ENCODE measurements at places on chromosomes 3 and 15. TPM values are rescaled to one million over a fixed set of nuclear protein-coding genes. Genes with fewer than 3 reads are reported as not detected.

Gene CDHR4
- not detected for total RNA-seq

GRCh38 chr15:69524814-69525213 is 72.2 kb downstream of the RPLP1 start:
- no peak for DNase-seq

DNA sequence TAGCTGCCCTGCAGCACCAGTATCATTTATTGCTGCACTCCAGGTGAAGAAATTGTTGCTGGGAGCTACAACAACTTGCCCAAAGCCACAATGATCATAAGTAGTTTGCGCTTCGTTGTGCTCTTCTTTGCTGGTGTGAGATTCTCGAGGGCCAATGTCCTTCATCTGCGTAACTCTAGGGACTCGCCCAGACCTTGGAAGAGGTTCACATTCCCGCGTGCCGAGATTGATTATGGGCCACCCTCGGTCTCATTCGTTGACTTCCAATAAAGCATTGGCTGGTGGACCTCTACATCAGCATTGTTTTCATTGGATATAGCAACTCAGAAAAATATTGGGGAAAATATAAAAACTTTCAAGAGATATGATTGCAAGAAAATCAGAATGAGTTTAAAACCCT is 423 bp upstream of the PHLDB2 start:
- DNase-seq, result no peak

DNA sequence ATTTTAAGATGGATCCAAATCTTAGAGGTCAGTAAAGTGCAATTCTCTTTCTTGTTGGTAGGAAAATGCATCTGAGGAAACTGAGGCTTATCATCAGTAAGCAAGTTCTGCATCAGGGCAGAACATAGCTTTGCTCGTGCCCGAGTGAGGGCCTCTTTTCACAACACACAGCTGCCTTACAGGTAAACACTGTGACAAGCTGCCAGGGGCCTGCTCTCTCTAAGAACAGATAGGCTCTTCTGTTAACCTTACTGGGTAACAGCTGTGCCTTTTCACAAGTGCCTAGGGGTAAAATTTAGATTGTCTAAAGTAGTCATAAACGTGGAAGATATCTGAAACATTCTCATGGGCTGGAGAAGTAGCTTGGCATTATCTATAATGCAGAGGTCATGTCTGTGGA is 118.1 kb downstream of the C3orf38 start:
- no peak for DNase-seq

DNA sequence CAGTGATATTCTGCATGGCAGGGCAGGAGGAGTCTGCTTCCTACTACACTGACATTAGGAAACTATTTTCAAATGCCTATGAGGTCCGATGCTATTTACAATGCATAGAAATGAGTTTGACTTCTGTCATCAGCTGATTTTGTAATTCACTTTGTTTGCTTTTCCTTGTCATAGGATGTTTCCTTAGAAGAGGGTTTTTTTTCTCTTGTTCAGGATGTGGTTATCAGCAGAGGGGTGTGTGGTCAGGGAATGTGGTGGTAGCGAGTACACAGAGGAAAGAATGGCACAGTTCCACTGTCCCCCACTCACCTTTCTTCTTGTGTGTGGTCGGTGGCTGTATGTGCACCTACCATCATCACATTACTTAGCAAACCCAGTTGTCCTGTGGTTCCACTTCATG is 231.5 kb downstream of the LRTM1 start:
- no peak for DNase-seq

Gene ZBTB47
- total RNA-seq, result 2.6 TPM

- DNase-seq, result no peak
Measured at GRCh38 chr15:78007964-78008886, 69.3 kb downstream of the TBC1D2B start.

DNA sequence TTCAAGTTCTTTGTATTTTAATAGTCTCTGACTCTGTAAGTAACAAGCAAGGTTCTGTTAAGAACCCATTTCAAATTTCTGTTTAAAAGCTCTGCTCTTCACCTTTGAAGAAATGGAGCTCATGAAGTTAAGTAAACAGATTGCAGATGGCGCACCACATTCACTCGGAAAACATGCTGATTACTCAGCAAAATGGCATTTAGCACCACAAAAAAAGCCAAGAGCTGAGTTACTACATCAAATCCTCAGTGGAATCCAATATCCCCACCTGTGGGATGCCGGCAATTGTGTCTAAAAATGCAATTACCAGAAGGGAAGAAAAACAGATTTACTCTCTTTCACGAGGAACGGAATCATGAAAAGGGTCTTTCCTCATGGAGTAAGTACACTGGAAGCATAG is 758.0 kb downstream of the NTRK3 start:
- DNase-seq, result no peak

- DNase-seq, result no peak
Measured at GRCh38 chr3:119536757-119537156, 22.7 kb downstream of the CD80 start.

DNA sequence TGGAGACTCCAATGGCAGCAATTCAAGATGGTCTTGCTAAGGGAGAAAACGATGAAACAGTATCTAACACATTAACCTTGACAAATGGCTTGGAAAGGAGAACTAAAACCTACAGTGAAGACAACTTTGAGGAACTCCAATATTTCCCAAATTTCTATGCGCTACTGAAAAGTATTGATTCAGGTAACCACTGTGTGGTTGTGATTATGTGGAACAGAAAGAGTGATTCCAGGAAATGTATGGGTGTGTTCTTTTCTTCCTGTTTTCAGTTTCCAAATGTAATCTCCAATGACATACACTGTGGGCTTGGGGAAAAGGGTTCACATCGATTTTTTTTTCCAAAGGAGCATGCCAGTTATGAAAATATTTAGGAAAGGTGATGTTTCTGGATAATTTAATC is 10.9 kb downstream of the SCG3 start:
- DNase-seq, result no peak

DNA sequence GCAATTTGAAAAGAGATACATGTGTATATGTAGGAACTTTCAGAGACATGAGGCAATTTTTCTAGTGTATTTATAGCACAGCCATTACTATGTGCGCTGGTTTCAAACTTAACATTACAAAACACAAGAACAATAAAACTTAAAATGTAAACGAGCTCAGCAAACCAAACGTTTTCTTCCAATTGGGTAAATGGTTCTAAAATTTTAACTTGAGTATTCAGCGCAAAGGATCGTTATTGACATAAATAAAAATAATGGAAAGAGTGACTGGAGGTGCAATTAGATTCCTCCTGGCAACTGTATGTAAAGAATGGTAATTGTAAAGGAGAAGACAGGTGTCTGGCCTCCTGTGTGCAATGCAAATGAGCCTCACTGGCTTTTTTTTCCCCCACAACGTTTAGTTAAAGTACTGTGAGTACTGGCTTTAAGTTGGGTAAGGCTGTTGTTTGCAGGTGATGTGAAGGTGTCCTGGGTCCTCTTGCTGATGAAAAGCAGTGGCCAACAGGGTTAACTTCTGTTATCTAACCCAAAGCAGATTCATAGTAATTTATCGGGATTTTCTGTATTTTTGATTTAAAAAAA is 14.1 kb upstream of the GADL1 start:
- DNase-seq, result no peak

Gene PDHB
- 86.1 TPM for total RNA-seq

Gene ADCY5
- total RNA-seq, result 0.23 TPM

DNA sequence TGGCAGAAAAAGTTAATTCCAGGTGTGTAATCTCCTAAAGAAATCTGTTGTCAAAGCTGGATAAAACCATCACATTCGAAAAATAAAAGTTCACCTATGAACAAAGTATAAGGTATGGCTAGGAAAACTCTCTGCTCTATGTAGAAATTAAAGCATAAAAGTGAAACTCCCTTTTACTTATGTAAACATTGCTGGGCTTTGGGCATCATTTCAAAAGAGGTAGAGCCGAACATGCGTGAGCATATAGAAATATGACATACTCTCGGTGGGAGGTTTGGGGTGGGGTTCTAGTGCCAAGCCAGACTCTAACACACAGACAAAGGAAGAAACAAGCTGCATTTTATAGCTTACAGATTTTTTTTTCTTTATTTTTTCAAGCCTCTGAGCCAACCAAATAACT is 306.8 kb upstream of the ATP11B start:
- DNase-seq, result no peak

- DNase-seq, result no peak
Measured at GRCh38 chr3:87247430-87247773, 20.3 kb downstream of the CHMP2B start.

DNA sequence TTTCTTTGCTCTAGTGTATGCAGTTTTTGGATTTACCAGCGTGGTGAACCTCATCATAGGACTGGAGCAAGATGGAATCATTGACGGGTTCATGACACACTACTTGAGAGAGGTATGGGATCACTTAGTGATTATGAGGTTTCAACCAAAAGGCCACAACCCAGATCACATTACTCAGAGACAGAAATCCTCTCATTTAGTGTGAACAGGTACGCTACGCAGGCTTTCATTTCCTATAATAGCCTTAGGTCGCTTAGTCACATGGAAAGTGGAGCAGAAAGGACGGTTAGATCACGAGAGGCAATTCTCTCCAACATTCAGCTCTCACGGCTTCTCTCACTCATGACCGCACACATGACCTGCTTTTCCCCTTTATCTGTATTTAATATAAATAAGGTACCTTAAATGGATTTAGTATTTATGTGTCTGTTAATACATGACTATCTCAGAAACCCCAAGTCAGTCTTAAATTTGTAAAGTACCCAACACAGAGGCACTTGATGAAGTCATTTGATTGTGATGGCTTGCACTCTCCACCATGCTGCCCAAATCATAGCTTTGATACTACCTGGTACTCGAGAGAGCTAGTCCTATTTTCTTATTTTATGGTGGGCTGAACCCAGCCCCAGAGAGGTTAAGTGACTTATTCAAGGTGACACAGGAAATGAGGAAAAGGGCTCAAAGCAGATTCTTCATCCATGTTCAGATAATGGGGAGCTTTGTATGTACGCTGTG is 8.6 kb downstream of the TM6SF1 start:
- DNase-seq, result no peak

DNA sequence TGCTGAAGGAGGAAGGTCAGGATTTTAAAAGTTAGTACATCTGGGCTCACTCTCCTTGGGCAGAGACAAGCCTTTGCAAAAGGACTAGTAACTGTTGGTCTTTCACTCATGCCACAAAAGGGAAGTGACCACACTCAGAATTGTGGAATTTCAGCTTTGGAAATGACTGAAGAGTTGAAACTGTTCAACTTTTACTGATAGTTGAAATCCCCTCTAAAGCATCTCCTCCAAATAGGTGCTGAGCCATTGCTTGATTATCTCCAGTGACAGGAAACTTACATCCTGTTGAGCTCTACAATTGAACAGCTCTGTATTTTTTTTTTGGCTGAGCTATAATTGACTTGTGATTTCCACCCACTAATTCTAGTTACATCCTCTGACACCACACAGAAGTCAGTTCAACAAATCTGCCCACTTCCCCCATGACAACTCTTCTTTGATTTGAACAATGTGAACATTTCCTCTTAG is 254.8 kb upstream of the TPRG1 start:
- DNase-seq, result no peak

Gene CTXN2
- total RNA-seq, result not detected

GRCh38 chr15:100732211-100733055 is 130.0 kb downstream of the ASB7 start:
- no peak for DNase-seq

DNA sequence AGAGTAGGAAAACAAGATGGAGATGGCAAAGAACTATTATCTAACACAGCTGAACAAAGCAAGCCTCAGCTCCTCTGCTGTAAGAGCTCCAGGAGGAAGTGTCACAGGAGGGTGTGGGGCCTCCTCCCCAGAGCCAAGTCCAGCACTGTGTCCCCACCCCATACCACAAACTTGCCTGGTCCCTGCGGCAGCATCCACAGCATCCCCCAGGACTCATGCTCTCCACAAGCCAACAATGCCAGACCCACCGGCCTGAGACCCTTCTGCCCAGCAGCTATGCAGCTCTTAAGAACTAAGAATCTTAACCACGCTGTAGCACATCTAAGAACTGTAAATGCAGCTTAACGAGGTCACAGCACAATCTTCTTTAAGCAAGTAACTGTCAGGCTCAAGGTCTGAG is 9.1 kb downstream of the RBM15B start:
- no peak for DNase-seq

GRCh38 chr15:68501259-68501591 is 69.3 kb upstream of the ITGA11 start:
- no peak for DNase-seq

- no peak for DNase-seq
Measured at GRCh38 chr3:28252001-28252431, 10.6 kb downstream of the CMC1 start.

DNA sequence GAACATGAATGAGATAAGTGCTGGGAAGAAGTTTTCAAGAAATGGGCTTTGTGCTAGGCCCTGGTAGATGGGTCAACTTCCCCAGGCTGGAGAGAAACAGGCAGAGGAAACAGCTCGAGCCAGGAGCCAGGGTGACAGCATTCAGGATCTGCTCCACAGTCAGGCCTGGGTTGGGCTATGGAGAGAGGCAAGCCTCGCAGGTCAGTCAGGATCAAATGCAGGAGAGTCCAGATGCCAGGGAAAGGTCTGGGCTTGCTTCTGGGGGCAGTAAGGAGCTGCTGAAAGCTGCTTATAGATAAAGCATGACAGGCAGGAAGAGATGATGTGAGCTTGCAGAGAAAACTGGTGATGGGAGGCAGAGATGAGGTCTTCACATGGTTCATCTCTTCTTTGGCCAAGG is 11.0 kb upstream of the USP3 start:
- DNase-seq, result no peak

GRCh38 chr3:76724706-76725105 is 315.2 kb upstream of the ROBO2 start:
- DNase-seq, result no peak

DNA sequence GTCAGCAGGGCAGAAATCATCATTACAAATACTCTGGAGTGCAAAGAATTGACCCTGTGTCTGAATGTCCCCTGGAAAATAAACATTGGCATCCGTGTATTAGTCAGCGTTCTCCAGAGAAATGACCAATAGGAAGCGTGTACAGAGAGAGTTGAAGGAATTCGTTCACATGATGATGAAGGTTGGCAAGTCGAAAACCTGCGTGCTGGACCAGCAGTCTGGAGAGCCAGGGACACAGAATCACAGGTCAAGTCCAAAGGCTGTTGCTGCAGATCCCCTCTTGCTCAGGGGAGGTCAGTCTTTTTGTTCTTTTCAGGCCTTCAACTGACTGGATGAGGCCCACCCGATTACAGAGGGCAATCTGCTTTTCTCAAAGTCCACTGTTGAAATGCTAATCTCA is 16.6 kb downstream of the GP9 start:
- DNase-seq, result peak; percentile 42

DNA sequence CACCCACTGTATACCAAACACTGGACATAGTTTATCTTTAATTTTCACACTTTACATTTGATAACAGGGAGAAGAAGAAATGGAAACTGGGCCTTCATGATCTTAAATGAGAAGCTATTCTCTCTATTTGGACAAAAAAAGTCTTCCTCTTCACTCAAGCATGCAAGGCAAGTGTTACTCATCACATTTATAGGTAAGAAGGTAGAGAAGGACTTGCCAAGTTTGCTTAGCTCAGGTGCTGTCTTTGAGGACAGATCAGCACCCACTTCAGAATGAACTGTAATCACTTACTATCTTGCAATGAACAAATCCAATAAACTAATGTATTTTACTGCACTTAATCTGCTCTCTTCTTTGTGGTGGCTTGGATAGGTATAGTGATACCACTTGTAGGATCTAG is 1.1 kb upstream of the MYH15 start:
- no peak for DNase-seq

DNA sequence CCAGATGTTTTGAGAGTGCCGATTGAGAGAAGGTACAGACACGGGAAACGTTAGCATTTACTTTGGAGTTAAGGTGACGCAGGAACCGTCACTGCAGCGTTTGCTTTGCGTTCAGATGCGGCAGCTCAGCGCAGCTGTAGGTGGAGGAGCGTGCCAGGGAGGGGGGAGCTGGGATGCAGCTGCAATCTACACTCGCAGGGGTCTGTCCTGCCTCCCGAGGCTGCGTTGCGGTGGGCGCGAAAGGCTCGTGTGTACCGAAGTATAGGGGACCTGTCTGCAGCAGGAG is 425 bp upstream of the FYTTD1 start:
- no peak for DNase-seq

All from Caki2 (cell line).